ENCODE measurements at places on chromosomes 5 and 9.

DNA sequence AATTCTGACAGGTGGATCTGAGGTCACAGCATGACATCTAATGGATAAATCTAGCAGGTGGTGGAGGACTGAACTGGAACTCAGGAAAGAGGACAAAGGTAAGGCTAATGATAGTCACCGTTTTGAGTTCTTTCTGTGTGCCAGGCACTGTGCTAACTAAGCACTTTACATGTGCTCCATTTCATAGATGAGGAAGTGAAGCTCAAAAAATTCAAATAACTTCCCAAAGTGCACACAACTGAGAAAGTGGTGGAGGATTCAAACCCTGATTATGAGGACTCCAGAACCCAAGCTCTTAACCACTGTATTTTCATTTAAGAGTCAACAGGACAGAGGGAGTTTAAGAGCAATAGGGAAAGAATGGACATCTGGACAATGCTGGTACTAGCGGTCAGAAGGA is 7.1 kb upstream of the DELE1 start:
- no peak overlapping the region for H3K27ac ChIP-seq
- H3K36me3 ChIP-seq, result no peaks in the 10 kb centered on the region

- H3K27me3 ChIP-seq, result no peaks in the 10 kb centered on the region
- DNase-seq, result no peak
- H3K4me3 ChIP-seq, result no peak overlapping the region
Measured at GRCh38 chr9:133945977-133946753, 46.0 kb downstream of the VAV2 start.

GRCh38 chr5:92896722-92897121 is 684.3 kb downstream of the NR2F1-AS1 start:
- H3K4me3 ChIP-seq, result no peak overlapping the region
- no peaks in the 10 kb centered on the region for H3K27me3 ChIP-seq
- DNase-seq, result no peak

GRCh38 chr9:130791303-130791894 is 43.7 kb upstream of the ABL1 start:
- peaks cover 9% of the 10 kb centered on the region for H3K36me3 ChIP-seq
- peaks cover 16% of the 10 kb centered on the region for H3K4me1 ChIP-seq
- no peak overlapping the region for H3K4me3 ChIP-seq
- H3K27ac ChIP-seq, result no peak overlapping the region
- no peak for DNase-seq

GRCh38 chr5:148696187-148697036 is 42.1 kb upstream of the HTR4 start:
- no peaks in the 10 kb centered on the region for H3K36me3 ChIP-seq
- no peak for DNase-seq
- H3K4me3 ChIP-seq, result no peak overlapping the region
- H3K27ac ChIP-seq, result no peak overlapping the region

DNA sequence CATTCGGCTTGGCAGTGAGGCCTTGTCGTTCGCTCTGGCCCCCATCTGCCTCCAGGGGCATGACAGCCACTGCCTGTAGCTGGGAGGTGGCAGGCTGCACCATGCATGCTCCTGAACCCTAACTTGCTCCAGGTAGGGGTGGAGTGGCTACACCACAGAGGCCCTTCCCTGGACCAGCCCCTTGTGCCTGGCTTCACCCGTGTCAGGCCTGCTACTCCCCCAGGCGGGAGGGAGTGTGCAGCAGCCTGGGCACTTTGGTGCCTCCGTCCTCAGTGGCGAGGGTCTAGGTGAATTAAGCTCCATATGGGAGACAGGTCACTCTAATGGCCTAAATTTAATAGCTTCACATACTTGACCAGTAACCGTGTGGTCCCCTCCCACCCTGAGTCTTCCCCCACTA is 59.4 kb upstream of the LMX1B start:
- peaks cover 19% of the 10 kb centered on the region for H3K27me3 ChIP-seq
- DNase-seq, result no peak
- H3K36me3 ChIP-seq, result no peaks in the 10 kb centered on the region
- no peaks in the 10 kb centered on the region for H3K4me1 ChIP-seq
- no peak overlapping the region for H3K4me3 ChIP-seq

DNA sequence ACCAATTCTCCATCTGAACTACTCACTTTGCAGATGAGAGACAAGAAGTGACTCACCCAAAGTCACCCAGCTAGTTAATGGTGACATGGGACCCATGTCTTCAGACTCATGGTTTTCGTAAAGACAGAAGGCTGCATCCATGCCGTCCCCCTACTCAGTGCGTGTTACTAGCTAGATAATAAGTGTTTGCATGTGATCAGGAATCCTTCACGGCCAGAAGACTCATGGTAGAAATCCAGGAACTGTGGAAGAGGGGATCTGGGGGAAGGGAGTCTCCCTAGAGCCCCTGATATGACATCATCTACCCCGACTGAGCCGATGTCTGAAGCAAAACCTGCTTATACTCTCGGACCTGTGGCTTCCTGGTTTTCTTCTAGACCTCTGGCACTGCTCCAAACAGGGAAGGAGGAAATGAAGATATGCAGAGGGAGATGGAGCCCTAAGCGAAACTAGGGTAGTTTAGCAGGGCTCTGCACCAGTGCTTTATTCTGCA is 3.3 kb downstream of the RNF183 start:
- no peak for DNase-seq
- peaks cover 6% of the 10 kb centered on the region for H3K4me1 ChIP-seq
- H3K27ac ChIP-seq, result no peak overlapping the region
- H3K27me3 ChIP-seq, result peaks cover 7% of the 10 kb centered on the region
- no peaks in the 10 kb centered on the region for H3K36me3 ChIP-seq
- no peak overlapping the region for H3K4me3 ChIP-seq

DNA sequence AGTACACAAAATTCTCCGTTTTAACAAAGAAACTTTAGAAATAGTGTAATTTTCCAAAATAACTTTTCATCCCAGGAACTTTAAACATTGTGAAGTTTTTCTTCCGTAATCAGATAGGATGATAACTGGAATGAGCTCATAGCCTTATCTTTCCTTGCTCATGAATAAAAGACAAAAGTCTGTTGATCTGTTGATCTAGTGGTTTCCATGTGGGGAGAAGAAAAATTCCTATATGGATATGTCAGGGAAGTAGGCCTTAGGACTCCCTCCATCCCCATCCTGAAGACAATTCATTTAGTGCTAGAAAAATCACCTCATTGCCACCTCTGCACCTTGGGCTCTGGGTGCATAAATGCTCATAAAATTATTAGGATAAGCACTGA is 266.6 kb downstream of the SMARCA2 start:
- H3K36me3 ChIP-seq, result no peaks in the 10 kb centered on the region
- DNase-seq, result no peak
- no peak overlapping the region for H3K4me3 ChIP-seq
- peaks cover 8% of the 10 kb centered on the region for H3K4me1 ChIP-seq
- no peaks in the 10 kb centered on the region for H3K27me3 ChIP-seq

DNA sequence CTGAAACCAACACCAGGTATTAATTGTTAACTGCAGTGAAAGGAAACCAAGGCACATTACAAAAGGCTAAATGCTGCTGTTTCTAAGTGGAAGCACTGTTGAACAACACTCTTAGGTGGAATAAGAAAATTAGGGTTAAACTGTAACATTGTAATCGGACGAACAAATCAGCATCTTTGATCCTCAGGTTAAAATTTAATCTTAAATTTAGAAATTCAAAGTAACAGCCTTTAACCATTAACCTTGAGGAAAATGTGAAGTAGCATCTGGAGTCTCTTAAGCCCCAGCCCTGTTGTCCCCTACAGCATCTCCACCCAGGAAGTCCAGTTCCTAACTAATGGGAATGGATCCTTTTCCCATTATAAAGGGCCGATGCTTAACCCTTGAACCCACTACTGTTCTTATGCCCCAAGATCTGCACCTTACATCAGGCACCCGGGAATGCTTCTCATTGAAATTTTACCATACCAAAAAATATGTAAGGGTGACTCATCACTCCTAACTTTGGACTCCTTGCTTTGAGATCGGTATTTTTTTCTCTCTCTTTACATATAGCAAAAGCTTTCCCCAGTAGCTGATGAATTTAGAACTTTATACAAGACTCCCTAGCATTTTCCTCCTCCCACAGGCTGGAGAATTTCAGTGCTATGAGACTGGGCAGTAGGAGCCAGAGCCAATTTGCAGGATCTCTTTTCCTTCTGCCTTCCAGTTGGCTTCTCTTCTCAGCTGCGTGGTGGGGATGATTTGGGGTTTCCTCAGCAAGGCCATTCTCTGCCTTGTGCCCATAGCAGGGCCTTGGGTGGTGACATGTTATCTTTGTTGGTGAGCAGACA is 32.0 kb upstream of the ITGA2 start:
- H3K4me3 ChIP-seq, result no peak overlapping the region
- H3K27ac ChIP-seq, result no peak overlapping the region
- no peak for DNase-seq
- no peaks in the 10 kb centered on the region for H3K27me3 ChIP-seq

DNA sequence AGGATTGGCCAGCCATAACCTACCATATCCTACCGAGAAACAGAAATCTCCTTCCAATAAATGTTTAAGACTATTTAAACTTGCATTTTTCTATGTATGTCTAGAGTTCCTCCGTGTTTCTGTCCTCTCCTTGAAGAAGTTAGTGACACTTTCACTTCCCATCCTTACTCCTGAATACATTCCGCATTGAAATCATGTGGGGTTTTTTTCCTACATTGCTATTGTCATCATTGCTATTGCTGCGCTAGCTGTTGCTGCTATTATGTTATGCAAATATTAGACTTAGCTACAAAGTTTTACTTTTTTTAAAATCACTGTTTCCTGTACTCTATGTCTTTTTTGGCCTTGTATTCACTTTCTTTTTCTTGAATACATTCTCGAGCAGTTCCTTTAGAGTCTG is 83.3 kb upstream of the NEK6 start:
- H3K4me3 ChIP-seq, result no peak overlapping the region
- no peak overlapping the region for H3K27ac ChIP-seq
- H3K36me3 ChIP-seq, result no peaks in the 10 kb centered on the region

GRCh38 chr5:107930891-107931290 is 260.2 kb upstream of the EFNA5 start:
- H3K27ac ChIP-seq, result no peak overlapping the region
- no peak overlapping the region for H3K4me3 ChIP-seq
- peaks cover 17% of the 10 kb centered on the region for H3K4me1 ChIP-seq
- H3K36me3 ChIP-seq, result no peaks in the 10 kb centered on the region
- H3K27me3 ChIP-seq, result no peaks in the 10 kb centered on the region

DNA sequence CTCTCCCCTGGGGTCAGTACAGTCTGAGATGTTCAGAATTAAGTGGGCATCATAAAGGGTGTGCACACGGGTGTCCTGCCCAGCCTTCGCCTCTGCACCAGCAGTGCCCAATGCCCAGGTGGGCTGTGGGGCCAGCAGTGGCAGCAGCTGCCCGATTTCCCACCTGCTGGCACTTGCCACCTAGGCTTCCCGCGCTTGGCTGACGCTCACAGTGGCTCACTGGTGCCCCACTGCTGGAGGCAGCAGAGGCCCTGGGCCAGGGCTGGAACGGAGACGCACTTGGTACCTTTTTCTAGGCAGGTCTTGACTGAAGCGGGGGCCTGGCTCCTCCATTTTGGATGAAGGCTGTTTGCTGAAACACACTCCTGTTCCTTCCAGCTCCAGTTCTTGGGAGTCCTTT is 17.0 kb downstream of the MRNIP start:
- H3K36me3 ChIP-seq, result peaks cover 49% of the 10 kb centered on the region
- DNase-seq, result no peak
- no peak overlapping the region for H3K4me3 ChIP-seq
- no peaks in the 10 kb centered on the region for H3K4me1 ChIP-seq

DNA sequence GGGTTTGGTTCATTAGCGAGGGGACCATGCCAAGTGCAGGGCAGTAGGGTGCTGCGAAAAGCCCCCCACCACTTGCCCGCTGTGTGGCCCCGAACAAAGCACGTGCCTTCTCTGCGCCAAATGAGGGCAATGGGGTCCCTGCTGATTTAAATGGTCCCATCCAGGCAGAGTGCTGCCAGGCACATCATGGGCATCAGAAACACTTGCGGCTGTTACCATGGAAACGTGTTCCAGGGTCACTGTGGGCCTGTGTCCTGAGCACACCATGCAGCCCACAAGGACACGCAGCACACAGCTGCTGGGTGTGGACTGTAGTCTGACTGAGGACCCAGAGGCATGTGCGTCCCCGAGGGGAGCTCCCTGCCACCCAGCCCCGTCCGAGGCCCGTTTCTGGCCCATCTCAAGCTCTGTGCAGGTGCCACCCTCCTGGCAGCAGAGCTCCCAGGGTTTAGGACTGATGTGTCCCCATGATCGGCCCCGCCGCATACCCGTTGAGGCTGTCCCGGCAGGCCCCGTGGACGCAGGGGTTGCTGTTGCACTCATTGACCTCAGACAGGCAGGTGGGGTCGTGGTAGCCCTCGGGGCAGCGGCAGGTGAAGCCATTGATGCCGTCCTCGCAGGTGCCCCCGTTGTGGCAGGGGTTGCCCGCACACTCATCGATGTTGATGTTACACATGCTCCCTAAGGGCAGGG is 31.3 kb upstream of the SEC16A start:
- H3K27ac ChIP-seq, result no peak overlapping the region
- no peaks in the 10 kb centered on the region for H3K4me1 ChIP-seq
- H3K27me3 ChIP-seq, result no peaks in the 10 kb centered on the region

GRCh38 chr5:142851731-142852130 is 81.6 kb downstream of the ARHGAP26 start:
- no peak overlapping the region for H3K27ac ChIP-seq
- H3K4me3 ChIP-seq, result no peak overlapping the region
- no peaks in the 10 kb centered on the region for H3K36me3 ChIP-seq
- H3K27me3 ChIP-seq, result no peaks in the 10 kb centered on the region

DNA sequence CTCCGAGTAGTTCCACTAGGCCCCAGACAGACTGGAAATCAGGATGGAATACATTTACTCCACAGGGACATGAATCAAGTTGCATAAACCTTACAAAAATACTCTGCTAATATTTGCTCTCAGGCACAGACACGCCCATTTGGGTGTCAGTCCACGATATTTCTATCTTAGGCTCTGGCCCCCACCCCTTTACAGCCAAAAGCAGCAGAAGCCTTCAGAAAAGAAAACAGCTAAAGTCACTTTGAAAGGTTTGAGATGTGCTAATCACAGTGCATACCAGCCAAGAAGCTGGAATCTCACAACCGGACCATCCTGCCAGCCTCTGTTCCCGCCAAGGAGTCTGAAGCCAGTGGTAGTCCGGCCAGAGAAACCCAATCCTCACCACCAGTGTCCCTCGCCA is 22.6 kb downstream of the PTPN3 start:
- peaks cover 19% of the 10 kb centered on the region for H3K4me1 ChIP-seq
- H3K27me3 ChIP-seq, result no peaks in the 10 kb centered on the region
- no peak overlapping the region for H3K4me3 ChIP-seq
- no peak overlapping the region for H3K27ac ChIP-seq
- DNase-seq, result no peak
- H3K36me3 ChIP-seq, result no peaks in the 10 kb centered on the region

DNA sequence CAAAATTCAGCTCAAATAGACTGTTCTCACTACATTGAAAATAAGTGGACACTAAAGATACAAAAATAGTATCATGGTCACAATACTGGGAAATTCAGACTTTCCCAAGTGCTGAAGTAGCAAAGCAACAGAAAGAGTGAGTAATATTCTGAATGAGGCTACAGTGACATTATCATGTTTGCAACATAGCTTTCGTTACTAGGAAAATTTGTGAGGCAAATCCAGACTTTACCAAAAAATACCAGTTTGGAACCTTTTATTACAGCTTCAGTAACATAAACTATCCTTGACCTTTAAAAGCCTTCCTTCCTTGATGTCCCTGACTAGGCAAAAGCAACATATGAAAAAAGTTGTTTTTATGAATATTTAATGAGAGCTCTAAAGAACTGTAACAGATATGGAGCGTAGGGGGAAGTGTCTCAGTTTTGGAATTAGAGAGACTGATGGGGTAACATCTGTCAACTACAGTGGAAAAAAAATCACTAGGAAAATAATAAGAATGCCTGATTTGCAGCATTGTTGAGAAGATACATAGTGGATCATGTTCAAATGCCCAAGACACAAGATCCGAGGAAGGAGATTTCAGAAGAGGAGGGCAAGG is 312.9 kb downstream of the ADGRV1 start:
- H3K27me3 ChIP-seq, result no peaks in the 10 kb centered on the region
- no peak for DNase-seq
- no peak overlapping the region for H3K27ac ChIP-seq
- H3K36me3 ChIP-seq, result peaks cover 7% of the 10 kb centered on the region

Data from progenitor cell of endocrine pancreas (in vitro differentiated cells).